Germinal center (tissue), 1 donor: ENCODE measurements at places on chromosomes 11 and 22.
A peak's percentile ranks its signal among the peaks of the same experiment; 100 is the strongest.

DNA sequence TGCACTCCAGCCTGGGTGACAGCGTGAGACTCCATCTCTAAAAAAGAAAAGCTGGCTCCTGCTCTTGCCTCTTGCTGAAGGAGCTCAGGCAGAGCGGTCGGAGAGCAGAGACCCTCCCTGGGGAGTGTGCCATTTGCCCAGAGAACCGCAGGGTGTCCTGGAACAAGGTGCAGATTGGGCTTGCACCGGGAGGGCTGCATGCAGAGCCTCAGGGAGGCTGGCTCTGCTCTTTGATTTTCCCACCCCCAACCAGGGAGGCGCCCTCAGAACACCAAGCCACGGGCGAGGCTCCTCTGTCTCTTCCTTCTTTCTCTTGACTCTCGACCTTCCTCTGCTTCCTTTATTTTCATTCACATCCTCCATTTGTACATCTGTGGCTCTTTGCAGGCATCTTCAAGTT lies 889.1 kb downstream of the OPCML start:
- DNase-seq: no peak

DNA sequence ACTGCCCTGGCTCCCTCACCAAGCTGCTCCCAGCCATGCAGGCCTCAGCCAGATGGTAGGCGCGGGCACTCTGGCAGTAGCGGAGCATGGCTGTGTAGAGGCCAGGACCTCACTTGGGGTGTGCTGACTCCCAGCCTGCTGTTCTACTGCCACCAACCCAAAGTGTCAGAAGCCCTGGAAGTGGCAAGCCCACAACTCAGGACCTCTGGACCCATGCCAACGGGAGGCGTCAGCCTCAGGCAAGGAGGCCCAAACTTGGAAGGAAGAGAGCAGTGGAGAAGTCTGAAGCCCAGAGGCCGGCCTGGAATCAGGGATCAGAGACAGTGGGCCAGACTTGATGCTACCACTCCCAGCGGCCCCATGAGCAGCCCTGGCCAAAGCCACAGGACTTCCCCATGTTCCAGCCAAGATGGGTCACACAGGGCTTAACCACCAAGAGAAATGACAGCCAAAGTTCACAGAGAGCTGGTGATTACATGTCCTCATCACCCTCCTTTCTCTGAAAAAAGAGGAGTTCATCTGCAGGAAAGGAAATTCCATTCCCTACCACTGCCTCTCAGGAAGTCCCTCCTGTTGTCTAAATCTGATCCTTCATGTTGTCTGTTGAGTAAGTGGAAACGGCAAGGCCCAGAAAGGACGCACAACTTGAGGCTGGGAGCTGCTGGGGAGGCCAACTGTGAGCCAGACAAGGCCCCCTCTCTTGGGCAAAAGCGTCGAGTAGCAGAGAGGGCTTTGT lies 4.4 kb downstream of the ARRB1 start:
- DNase-seq: no peak

DNA sequence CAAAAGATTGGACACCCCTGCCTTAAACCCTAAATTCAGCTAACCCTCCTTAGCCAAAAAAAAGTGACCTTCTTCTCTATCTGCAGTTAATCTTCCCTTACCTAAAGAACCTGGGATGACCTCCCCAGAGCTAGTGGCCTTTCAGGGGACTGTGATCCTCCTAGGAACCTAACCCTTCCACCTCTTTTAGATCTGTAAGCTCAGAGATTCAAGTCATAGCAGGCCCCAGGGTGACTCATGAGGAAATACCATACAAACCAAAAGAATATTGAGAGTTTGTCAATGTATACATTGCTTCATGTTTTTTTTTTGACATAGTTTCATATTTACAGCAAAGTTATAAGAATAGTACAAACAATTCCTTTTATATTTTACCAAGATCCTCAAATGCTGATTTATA lies 38.3 kb upstream of the CXCR5 start:
- no peak for DNase-seq

DNA sequence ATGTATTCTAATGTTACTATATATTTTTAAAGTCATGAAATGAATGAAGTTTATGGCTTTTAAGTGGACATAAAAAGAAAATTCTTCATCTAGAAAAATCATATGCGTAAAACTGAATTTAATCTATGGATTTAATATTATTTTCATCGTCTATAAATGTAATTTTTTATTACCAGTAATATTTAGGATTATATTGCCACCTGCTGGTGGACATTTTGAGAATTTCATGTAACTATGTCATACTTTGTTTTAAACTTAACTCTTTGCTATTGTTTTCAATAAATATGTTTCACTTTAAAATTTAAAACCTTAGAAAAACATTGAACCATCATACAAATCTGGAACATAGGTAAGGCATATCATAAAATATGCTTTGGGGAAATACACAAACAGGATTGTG lies 66.5 kb upstream of the CEP126 start:
- no peak for DNase-seq

DNA sequence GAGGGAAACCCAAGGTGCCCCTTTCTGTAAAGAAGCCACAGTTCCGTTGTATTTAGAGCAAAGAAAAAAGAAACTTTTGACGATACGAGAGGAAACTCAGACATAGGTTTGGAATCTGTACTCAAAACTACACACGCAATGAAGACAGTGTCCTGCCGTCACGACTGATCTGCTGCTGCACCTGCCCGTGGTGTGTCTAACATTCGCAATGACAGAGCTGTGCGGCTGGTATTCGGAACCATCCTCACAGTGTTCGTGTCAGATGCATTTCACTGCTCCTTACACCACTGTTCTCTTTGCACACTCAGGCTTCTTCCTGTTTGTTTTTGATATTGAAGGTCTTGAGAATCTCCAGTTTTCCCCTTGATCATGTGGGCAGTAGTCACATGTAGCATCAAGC lies 84.8 kb downstream of the RTL6 start:
- no peak for DNase-seq

DNA sequence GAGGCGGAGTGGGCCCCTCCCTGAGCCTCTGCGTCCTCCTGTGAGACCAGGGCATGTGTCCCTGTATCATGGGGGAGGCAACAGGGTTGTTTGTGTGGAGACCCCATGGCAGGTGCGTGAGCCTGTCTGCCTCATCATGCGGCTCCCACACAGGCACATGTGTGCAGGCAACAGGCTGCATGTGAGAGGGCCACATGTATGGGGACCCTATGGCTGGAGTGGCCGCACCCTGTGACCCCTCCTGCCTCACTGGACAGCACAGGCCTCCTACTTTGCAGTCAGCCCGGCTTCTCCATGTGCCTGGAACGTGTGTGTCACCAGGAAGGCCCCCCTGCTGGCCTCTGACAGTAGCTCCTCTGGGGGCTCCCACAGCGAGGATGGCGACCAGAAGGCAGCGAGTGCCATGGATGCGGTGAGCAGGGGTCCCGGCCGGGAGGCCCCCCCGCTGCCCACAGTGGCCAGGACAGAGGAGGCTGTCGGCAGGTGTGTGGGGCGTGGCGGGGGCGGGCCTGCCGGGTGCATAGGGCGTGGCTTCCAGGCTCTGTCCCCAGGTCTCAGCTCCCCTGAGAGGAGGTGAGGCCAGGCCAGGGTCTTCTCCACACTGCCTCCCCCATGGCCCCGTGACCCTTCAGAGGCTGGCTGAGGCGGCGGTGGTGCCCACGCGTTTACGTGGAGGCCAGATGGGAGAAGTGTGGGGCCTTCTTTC lies 34.1 kb downstream of the SBF1 start:
- no peak for DNase-seq

GRCh38 chr22:41915786-41916493 lies 1.1 kb upstream of the SHISA8 start:
- peak; percentile 14 for DNase-seq

DNA sequence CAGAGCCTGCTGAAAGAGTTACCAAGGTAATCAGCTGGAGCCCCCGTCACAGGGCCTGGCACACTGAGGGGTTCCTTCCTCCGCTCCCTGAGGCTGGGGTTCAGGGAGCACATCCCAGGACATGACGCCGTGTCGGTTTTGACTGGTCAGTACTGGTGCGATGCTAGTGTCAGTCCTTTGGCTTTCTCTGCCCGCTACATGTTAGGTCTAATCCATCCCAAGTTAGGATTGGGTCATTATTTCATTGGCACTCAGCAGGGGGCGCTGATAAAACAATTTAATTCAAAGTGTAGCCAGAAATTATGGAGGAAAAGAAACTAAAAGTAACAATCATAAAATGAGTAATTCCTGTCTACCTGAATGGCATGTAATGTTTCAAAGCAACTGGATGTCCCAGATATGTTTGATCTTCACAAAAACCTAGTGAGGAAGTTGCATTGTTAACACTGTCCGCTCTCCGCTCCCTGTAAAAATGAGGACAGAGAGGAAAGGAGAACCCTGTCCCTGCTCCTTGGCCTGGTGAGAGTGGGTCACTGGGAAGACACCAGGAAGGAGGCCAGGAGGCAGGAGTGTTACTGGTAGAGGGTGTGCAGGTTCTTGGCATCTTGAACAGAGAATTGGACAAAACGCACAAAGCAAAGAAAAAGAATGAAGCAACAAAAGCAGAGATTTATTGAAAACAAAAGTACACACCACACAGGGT lies 27.1 kb downstream of the TSKU start:
- DNase-seq: no peak
